Hematopoietic multipotent progenitor cell (in vitro differentiated cells): ENCODE measurements at places on chromosomes 1 and 21.

DNA sequence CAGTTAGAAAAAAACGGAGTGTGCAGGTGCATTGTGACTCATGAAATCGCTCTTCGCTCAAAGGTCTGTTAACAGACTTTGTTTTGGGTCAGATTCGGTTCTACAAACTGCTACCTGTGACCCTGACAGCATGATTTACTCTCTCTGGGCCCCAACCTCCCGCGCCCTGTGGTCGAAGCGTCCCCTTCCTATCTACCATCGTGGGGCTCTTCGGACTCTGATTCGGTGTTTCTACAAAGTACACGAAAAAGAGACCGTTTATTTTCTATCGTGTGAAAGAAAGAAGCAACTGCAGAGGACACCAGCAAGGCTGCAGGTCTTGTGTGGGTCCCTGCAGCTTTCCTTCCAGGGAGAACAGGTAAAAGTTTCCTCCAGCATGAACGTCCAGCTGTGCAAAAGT lies 29.4 kb upstream of the SLC19A1 start:
- no peak for DNase-seq

GRCh38 chr1:17673329-17674072 lies 81.6 kb upstream of the ACTL8 start:
- peak; percentile 14 for DNase-seq

DNA sequence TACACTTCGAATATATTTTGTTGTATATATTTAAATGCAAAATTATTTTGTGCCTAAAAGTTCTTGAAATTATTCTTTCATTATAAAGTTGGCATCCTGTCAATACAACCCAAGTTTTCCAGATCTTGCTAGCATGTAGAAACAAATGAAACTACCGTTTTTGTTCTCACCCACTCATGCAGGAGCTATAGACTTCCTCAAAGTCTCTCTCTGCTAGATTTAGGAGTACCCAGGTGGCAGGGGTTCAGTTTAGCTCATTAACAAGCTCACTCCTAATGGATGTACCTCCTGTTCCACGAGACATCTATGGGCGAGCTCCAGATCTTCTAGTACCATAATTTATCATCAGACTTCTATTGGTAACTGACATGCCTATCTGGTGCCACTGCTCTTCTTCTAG lies 390.2 kb upstream of the POU3F1 start:
- no peak for DNase-seq

DNA sequence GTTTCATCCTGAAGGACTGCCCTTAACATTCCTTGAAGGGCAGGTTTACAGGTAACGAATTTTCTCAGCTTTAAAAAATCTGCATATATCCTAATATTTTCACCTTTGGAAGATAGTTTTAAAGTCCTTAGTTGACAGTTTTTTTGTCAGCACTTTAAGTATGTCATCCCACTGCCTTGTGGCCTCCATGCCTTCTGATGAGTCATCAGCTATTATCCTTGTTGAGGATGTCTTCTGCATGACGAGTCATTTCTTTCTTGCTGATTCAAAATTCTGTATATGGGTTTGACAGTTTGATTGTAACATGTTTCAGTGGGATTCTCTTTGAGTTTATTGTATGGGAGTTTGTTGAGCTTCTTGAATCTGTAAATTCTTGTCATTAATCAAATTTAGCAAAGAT lies 500.6 kb downstream of the DISC1 start:
- DNase-seq: no peak

DNA sequence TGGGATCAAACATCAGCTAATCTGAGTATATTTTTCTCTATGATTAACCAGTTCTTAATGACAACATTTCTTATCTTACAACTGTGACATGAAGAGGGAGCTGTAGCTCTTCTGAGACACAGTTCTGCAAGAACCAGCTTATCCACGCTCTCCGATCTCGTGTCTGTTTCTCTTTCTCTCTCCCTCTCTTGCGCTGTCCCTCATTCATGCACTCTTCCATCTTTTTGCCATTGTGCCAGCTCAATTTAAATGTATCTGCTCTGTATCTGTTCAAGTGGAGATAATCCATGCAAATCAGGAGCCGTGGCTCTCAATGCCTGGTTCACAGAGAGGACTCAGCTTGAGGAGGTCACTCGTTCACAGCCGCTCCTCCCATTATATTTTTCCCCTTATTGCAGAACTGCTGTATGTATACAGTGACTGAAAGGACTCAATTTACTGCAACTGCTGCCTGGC lies 494.7 kb upstream of the ADGRL2 start:
- DNase-seq: peak; percentile 69

- DNase-seq: no peak
Observed at GRCh38 chr1:56576880-56577405, 2.4 kb downstream of the PLPP3 start.

DNA sequence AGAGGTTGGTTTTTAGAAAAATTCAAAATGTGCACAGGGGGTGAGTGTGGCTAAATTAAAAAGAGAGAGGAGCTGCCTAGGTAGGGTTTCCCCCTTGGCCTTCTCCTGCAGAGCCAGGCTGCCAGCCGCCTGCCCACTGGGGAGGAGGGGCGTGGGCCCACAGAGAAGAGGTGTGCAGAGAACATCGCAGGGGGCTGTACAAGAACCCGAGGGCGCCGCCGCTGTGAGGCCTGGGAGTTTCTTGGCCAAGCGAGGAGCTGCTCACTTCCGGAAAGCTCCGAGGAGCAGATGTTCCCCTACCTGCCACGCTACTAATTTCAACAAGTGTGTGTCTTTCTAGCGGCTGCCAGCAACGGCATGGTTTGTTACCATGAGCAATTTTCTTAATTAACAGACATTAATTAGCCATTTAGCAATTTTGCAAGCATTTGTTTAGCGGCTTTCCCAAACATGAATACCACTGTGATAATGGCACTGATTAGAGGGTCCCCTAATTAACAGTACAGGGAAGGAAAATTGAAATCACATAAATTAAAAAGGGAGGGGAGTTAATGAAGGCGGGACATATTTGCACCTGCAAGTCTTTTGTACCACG lies 59.7 kb downstream of the MRPL37 start:
- DNase-seq: no peak

DNA sequence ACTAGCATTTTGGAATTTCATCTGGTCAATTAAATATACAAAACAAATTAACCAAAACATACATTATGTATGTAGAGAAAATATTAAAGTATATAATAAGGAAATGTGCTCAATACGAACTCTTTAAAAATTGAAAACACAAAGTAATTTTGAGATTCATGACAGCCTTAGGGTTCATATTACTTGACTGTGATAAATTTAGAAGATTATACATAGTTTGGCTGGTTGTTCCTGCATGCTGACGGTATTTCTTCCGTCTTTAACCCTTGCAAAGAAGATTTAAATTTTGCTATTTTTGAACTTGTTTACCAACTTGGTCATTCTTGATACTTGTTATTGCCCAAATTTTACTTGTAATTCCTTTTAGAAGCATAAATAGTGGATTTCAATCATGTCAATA lies 298.2 kb downstream of the NFIA start:
- no peak for DNase-seq

- DNase-seq: no peak
Observed at GRCh38 chr21:32474179-32475059, 61.9 kb downstream of the EVA1C start.

DNA sequence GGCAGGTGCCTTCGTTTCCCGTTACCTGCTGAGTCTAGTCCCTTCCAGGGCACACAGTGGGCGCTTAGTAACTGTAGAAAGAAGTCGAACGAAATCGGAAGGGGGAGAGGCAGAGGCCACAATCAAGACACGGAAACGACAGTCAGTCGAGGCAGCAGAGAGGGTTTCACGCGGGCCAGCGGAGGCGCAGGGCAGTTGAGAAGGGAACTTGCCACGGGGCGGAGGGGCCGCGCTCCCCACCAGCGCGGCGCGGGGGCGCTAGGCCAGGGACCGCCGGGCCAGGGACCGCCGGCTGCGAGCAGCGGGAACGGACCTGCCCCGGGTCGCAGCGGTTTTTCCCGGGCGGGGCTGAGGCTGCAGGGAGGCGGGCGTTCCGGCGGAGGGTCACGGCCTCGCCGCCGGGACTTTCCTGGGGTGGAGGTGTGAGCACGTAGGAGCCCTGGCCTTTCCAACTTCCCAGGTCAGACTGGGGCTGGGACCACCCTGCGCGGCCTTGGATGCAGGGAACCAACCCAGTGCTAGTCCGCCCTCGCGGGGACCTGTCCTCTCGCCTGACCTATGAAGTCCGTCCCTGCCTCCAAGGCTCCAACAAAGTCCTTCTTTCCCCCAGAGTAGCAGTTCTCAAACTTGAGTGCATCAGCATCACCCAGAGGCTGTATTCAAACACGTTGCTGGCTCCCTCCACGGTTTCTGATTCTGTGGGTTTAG lies 150.1 kb upstream of the FGGY start:
- peak; percentile 11 for DNase-seq
